ENCODE measurements at places on chromosomes 16 and 17.
A peak's percentile ranks its signal among the peaks of the same experiment; 100 is the strongest.

GRCh38 chr17:77875881-77876509, 82.5 kb upstream of the TNRC6C start:
- peak; percentile 33 for DNase-seq

DNA sequence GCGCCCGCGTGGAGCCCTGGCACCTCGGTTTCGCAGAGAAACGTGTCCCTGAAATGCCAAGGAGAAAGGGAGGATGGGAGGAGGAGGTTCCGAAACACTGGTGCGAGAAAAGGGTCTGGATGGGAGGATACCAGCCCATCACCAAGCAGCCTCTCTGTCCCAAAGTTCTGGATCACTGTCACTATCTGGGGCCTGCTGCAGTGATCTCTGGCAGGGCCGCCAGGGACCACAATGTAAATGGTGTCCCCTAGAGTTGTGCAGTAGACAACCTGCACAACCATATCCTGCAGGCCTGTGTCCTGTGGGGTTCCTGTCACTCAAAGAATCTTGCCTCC, 229.3 kb downstream of the C16orf78 start:
- no peak for DNase-seq

GRCh38 chr16:79995315-79995714, 394.8 kb upstream of the MAF start:
- DNase-seq = no peak

GRCh38 chr16:80656711-80657150, 115.9 kb downstream of the DYNLRB2 start:
- DNase-seq = no peak

- no peak for DNase-seq
Measured at GRCh38 chr16:10100829-10101228, 81.4 kb downstream of the GRIN2A start.

- DNase-seq = no peak
Measured at GRCh38 chr17:72565006-72565405, 444.2 kb downstream of the SOX9 start.

DNA sequence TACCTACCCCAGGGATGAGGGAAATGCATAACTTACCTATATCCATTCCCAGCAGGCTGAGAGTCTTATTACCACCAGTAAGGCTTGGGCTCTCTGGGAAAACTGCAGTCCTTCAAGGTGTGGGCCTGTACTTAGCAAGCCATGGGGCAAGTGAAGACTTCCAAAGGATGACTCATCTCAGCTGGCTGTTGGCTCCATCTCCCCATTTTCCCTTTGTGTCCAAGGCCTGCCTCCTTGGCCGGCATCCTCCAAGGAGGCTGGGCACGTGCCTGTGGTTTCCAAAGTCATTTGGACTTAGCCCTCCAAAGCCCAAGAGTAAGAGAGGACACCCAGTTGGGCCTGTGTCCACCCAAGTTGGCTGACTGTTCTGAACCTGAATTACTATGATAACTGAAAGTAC, 89.8 kb downstream of the TMEM100 start:
- no peak for DNase-seq

DNA sequence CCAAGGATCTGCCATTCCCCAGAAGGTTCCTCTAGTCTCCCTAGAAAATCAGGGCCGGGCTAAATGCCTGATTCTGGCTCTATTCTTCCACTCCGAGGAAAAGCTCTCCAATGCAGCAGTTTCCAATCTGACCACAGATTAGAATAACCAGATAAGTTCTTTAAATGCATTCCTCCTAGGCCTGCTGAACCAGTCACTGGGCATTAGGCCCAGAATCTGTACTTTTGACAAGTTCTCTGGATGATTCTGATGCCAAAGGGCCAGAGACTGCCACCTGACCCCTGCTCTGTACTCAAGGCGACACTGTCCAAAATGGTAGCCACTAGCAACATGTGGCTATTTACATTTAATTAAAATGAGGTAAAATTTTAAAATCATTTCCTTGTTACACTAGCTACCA, 22.3 kb downstream of the MAP3K14 start:
- DNase-seq = no peak

Data from bone marrow (tissue), 2 donors.